ENCODE measurements at places on chromosomes 5 and 9.
A peak's percentile ranks its signal among the peaks of the same experiment; 100 is the strongest.

DNA sequence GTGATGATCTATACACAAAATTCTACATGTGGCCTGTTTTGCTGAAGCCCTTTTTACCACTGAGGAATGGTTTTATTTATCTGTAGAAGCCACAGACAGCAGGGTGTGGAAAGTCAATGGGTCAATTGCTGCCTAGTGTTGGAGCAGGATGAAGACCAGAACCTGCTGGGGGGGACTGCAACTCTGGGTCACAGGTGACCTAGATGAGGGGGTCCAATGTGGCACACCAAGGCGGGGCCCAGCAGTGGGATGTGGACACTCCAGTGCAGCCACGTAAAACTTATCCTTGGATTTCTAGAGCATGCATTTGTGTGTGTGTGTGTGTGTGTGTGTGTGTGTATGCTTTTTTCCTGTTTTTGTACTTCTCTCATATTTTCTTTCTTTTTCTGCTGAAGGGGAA is 147.5 kb upstream of the PHYKPL start:
- no peak for DNase-seq

- DNase-seq: peak; percentile 97
These were observed 27.6 kb upstream of the CDKN2AIPNL start for GRCh38 chr5:134439210-134439654.

DNA sequence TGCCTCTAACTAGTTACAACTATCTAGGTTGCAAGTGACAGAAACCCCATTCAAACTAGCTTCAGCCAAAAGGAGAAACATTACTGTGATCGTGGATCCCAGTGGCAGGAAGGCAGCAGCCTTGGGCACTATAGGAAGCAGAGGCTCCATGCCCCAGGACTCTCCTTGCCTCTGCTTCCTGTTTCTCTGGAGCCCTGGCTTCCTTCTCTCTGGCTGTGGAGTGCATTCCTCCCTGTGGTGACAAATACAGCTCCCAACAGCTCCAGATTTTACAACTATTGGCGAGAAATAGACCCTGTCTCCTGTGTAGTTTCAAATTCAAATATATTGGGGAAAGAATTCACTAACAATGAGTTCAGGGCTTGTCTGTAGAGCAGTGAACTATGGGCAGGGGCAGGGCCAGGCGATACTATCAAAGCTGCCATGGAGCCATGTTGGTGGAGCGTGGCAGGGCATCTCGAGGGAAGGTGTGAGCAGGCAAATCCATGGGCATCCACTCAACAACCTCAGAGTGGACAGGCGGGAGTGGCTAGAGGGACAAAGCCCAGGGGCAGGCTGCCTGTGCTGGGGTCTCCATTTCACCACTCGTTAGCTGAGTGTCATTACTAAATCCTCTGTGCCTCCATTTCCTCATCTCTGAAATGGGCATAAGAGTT is 189.5 kb downstream of the ERCC6L2 start:
- peak; percentile 13 for DNase-seq

- DNase-seq: peak; percentile 35
These were observed 404 bp downstream of the MRNIP start for GRCh38 chr5:179858241-179858585.

GRCh38 chr9:137428841-137429545 is 5.8 kb downstream of the NOXA1 start:
- no peak for DNase-seq

DNA sequence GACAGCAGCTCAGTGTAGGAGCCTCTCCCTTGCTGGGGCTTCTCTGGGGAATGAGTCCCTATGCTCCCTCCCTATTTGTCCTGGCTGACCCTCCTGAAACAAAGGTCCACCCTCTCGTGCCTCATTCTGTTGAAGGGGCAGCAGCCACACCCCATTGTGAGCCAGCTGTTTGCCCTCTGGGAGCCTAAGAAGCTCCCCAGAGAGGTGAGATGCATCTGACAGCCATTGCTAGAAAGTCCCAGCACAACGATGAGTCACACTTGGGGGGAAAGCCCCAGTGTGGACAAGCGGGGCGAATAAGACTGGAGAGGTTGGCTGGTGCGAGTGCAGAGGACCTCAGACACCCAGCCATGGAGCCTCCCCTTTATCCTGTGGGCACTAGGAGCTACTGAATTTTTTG is 101.4 kb downstream of the PPARGC1B start:
- peak; percentile 27 for DNase-seq

DNA sequence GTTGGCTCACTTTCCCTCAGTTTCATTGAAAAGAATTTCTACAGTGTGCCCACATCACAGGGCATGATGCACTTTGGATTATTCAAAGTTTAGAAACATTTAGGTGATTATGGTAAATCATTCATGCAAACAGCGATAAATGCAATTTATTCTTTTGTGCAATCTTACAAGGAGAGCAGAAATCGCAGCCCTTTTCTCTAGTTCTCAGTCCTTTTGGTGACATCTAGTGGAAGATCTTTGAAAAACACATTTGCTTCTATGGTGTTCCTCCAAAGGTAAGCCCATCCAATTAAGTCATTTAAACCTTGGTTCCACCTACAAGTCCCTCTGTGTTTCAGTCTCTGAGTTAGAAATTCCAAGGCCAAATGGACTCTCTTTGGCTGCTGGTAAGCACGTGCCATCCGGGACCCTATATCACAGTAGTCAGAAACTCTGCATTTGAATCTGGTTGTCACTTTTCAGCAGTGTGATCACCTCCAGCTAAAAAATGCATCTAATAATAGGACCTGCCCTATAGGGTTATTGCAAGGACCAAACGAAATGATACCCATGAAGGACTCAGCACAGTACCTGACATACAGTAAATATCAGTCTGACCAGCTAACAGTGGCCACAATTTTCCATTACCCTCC is 66.4 kb downstream of the MACROH2A1 start:
- peak; percentile 71 for DNase-seq

DNA sequence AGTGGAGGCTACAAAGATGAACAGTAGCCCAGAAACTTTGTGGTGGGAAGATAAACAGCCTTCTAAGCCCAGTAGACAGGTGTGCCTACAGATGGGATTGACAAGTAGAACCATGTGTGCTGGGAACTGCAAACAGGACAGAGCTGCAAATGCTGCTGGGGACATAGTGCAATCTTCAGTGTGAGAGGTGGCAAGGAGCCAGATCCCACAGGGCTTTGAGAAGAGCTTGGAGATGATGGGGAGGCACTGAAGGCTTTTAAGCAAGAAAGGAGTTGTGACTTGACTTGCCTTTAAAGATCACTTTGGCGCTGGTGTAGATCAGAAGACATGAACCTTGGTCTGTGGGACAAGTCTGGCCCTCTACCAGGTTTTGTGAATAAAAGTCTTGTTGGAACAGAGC is 675.2 kb downstream of the ACTL7B start:
- DNase-seq: peak; percentile 38

DNA sequence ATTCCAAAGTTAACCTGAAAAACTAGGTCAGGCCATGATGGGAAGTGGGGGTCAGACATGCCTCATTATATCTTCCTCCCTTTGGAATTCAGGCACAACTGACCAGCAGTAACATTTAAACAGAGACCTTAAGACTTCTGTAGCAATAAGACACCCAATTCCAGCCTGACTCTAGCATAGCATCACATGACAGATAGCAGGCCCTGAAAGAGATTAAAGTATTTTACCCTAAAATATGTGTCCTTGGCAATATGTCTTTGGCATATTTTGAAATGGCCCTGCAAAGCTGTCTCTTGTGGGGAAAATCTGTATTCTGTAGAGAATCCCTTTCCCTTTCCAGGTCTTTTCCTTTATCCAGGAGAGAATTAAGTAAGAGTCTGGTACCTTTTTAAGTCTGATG is 34.3 kb downstream of the S1PR3 start:
- DNase-seq: no peak

DNA sequence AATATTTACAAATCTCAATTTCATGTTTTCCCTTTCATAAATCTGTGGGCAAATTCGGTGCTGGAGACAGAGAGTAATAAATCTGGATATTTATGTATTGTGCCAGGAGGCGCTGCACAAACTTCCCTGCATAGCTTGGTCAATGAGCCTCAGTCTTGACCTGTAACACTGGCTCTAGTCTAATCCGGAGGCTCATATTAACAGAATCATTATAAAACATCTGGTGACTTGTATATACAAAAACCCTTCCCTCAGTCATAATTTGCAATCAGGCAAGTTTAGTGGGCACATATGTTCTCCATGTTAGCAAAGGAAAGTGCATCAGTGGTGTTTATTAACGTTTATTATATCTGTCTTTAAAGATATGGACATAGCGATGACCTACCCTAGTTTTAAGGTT is 104.0 kb upstream of the BNC2 start:
- DNase-seq: no peak

- no peak for DNase-seq
These were observed 125.4 kb downstream of the MED27 start for GRCh38 chr9:131954299-131954698.

- peak; percentile 27 for DNase-seq
These were observed 4.6 kb upstream of the CTNNA1 start for GRCh38 chr5:138748630-138749081.

- peak; percentile 58 for DNase-seq
These were observed 11.0 kb downstream of the SPINK14 start for GRCh38 chr5:148179234-148179824.

- DNase-seq: peak; percentile 41
These were observed 28.8 kb downstream of the IL12B start for GRCh38 chr5:159301466-159301865.

DNA sequence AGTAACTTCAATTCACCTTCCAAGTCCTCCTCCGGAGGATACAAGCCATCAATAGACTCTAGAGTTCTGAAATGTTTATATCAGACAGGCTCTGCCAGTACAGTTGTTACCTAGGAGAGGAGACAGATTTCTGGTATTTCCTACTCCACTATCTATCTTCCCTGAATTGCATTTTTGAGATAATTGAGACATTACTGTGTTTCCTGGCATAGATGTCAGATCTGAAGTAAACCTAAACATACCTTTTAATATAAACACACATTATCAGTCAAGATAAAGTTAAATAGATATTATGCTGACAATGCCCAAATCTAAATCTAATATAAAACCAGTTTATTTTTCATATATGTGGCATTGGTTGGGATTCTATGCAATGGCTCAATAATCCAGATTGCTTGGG is 8.2 kb upstream of the TYRP1 start:
- peak; percentile 36 for DNase-seq

- DNase-seq: no peak
These were observed 114.1 kb downstream of the CDK5RAP2 start for GRCh38 chr9:120465685-120466407.

- no peak for DNase-seq
These were observed 43.8 kb upstream of the SPTLC1 start for GRCh38 chr9:92159058-92159457.

GRCh38 chr5:97418462-97418861 is 235.4 kb upstream of the RIOK2 start:
- no peak for DNase-seq

GRCh38 chr9:137373611-137373980 is 49.4 kb downstream of the EXD3 start:
- DNase-seq: no peak

- peak; percentile 75 for DNase-seq
These were observed 39.8 kb downstream of the ANXA2R start for GRCh38 chr5:43000111-43000840.

DNA sequence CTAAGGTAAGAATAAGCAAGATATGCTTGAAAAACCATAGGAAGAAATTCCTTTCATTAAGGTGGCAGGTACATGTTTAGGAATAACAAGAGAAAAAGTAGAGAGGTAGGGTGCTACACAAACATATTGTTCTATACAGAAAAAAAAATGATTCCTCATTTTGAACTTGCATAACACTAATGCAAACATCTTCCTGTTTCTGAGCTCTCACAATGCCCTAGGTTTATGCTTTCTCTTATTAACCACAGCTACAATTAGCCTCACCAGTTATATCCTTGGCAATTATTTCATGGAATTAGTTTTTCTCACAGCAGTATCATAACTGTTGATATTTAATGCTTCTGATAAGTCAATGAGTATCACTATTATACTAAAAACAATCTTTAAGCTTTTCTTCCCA is 20.7 kb downstream of the CEMIP2 start:
- no peak for DNase-seq

DNA sequence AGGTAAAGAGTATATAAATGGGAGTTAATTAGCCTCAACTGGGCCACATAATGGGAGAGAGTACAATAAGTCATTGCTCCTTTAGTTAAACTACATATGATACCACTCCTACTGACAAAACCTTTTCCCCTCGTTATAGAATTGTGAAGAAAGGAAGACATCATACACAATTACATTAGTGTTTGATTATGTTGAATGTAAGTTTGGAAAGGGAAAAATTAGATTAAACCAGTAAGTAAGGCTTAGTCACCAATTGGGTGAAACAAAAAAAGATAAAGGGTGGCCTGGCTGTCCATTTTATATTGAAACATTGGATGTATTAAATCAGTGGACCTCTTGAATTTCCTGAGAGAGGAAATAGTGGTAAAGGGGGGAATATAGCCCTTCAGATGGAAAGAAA is 464.3 kb upstream of the PAPPA start:
- DNase-seq: no peak

DNA sequence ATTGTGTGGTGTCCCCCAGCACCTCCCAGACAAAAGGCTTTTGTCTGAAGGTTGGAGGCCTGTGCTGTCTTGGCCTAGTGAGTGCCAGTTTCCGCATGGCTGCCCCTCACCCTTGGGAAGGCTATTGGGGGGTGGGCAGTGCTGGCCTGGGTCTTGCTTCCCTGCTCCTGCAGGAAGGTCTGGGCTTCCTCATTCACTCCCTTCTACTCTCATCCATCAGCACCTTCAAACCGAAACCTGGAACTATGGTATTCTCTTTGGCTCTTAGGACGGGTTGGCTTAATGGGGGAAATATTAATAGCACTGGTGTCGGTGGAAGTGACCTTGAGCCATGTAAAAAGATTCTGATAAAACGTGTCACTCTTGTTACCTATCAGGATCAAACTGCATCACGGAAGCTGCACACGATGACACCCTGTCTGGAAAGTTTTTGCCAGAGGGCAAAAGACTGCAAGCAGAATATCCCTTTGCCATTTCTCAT is 34.0 kb upstream of the GLRX start:
- DNase-seq: no peak

GRCh38 chr9:131031005-131031641 is 22.1 kb downstream of the LAMC3 start:
- no peak for DNase-seq

GRCh38 chr5:112691758-112692157 is 45.9 kb upstream of the APC start:
- DNase-seq: peak; percentile 44

- no peak for DNase-seq
These were observed 398.3 kb downstream of the NTRK2 start for GRCh38 chr9:85067792-85068191.

DNA sequence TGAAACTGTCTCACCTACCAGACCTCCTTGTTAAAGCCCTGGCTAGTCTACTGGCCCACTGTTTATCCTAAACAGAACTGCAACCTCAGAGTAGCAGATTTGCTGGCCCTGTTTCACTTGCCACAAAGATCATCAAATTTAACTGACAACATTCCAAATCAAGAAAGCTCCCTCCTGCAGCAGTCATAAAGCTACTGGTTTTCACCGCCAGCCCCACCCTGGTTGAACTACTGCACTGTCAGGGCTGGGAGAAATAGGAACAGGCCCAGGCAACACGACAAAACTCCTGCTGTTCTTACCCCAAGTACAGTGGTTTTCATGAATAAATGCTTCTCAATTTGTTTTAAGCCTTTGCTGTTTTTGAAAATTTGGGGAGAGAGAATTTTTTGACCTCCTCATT is 63.0 kb downstream of the NR6A1 start:
- DNase-seq: peak; percentile 68

- no peak for DNase-seq
These were observed 113.0 kb downstream of the FRMD3 start for GRCh38 chr9:83425240-83425639.
